ENCODE measurements at places on chromosomes 2 and 18. TPM values are rescaled to one million over a fixed set of nuclear protein-coding genes. Genes with fewer than 3 reads are reported as not detected.

- no peak for DNase-seq
Observed at GRCh38 chr2:19575641-19576040, 217.2 kb upstream of the OSR1 start.

GRCh38 chr2:25825238-25825637, 53.0 kb downstream of the ASXL2 start:
- no peak for DNase-seq

The ATOH8 gene
- 0.74 TPM for total RNA-seq

DNA sequence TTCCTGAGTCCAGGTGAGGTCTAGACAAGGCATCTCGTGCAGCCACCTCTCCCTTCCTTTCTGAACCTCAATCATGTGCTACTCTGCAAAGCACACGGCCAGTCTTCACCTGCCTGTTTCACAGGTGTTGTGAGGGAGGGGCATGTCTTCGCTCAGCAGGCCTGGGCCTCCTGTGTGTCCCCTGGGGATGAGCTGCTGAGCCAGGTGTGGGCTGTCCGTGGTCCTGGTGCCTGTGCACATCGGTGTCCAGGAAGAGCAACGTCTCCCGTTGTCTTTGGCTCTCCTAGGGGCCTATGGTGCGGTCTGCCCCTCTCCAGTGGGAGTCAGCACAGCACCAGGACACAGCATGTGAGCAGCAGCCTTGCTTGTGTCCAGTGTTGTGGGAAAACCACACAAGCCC, 16.7 kb downstream of the ARHGEF4 start:
- DNase-seq: no peak

The C1D gene
- 21.1 TPM for total RNA-seq

The SLC4A1AP gene
- total RNA-seq: 19.8 TPM

- no peak for DNase-seq
Observed at GRCh38 chr2:19683556-19683955, 218.2 kb downstream of the TTC32 start.

DNA sequence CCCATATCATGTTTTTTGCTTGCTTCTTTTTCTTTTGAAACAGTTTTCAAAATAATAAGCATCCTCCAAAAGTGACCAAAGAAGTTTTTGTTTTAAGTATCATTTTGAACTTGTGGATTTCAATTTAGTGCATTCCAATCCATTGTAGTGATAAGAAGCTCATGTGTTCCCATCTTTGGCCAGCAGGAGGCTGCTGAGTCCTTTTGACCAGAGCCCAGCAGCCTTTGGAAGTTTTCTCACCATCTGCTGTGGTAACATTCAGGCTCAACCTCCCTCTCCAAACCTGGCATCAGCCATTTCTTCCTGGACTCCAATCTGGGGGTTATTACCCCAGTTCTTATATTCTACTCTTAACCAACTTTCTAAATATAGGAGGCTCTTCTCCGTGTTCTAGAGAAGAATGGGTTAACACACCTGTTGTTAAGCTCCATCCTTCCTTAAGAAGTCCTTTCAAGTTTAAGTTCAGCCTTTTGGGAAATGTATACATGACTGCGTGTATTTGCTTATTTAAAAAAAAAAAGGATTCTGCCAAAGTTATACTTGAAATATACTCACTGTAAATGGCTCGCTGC, 39.0 kb upstream of the MAL start:
- DNase-seq: peak; percentile 54

The PIEZO2 gene
- total RNA-seq: 0.34 TPM

The PPM1B gene
- 36.9 TPM for total RNA-seq

- no peak for DNase-seq
Observed at GRCh38 chr2:2926858-2927175, 450.8 kb downstream of the EIPR1 start.

- DNase-seq: no peak
Observed at GRCh38 chr18:36630917-36631316, 197.9 kb downstream of the TPGS2 start.

- no peak for DNase-seq
Observed at GRCh38 chr2:232925153-232925820, 55.2 kb downstream of the SNORC start.

- DNase-seq: no peak
Observed at GRCh38 chr2:59339121-59339836, 1098.2 kb upstream of the FANCL start.

DNA sequence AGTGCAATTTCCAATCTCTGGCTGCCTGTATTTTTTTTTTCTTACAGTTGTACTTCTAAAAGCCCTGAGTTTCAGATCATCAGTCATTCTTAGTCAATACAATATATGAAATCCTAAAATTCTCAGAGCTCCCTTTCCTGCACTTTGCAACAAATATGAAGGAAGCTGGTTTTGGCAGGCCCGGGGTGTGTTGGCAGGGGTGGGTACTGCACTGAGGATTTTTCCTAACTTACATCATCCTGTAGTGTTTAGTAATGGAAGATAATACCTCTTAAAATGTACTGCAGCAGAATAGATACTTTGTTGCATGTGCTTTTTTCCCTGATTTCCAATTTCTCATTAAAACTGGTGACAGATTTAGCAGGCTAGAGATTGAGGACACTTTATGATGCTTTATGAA, 374.6 kb downstream of the PTH2R start:
- no peak for DNase-seq

DNA sequence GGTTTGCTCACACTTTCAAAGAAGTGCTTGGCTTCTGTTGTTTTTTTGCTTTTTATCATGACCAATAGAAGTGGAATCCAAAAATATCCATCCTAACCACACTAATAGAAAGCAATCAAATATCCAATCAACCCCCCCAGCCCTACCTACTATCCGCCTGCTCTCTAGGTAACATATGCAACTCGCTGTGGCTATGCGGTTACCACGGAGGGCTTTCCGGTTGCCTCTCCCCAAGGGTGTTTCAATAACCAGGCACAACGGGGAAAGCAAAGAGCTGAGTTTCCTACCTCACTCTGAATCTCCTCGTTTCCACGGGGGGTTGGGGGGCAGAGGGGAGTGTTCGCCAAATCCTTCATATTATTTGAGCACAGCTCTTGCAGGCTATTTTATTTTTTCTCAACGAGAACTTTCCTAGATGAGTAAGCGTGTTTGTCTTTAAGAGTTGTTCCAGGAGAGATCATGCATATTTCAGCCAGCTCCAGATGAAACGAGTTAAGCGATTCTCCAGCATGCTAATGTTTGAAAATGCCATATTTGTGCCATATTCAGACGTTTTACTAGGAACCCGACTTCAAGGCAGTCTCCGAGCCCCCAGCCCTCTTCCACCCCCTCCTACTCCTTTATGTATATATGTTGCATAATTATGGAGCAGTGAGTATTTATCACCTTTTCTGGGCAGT, 30.3 kb downstream of the PAX3 start:
- DNase-seq: no peak

The METTL5 gene
- 103 TPM for total RNA-seq

- no peak for DNase-seq
Observed at GRCh38 chr18:7017013-7017412, 100.6 kb downstream of the LAMA1 start.

GRCh38 chr2:181393472-181393871, 63.7 kb upstream of the ITGA4 start:
- peak; percentile 1 for DNase-seq

The TMEM87B gene
- total RNA-seq: 14.8 TPM

DNA sequence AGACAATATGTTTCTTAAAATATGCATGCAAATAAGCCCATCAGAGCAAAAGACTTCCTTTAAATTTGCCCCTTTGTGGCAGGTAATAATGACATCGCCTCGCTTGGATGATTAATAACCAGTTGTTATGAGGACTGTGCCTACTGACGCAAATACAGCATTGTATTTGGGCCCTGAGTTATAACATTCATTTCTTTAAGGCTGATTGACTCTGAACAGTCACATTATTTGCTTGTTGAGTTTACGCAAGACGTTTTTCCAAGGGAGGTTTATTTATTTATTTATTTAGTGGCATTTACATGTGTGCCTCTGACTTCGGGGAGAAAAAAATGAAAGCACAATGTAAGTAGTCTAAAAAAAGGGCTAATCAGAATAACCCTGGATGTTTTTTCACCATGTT, 88.3 kb downstream of the SLC8A1 start:
- no peak for DNase-seq

DNA sequence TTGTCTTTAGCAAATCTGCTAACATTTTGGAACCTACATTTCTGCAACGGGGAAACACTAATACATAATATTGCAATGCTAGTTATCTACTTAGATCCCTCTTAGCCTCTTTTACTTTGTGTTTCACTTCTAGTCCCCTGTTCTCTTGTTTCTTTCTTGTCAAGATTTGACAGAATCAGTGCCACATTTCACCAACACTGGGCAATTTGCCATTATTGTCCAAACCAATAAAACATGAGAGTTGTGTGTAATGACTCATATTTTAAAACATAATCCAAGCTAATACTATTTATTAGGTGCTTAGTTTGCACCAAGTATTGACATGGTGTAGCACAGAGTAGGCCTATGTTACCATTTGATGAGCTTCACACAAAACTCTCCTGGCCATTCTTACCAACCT, 33.7 kb upstream of the ACVR1C start:
- no peak for DNase-seq

GRCh38 chr2:232835687-232836208, 34.3 kb upstream of the SNORC start:
- DNase-seq: no peak

DNA sequence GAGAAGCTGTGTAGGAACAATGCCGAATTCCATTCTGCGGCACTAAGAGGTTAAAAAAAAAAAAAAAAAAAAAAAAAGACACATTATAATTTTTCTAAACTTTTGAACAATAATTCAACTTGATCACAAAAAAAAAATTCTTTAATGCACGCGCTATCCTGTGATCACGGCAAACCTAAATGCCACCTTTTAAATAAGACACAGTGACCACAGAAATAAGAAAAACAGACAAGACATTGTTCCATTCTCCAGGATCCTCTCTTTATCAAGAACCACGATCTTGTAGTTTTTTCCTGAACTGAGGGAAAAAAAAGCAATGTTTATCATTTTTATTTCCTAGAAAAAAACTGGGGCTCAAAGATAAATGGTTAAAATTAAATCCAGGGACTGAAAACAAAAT, 9.4 kb downstream of the SUCLG1 start:
- no peak for DNase-seq

The FHOD3 gene
- total RNA-seq: 4.0 TPM

- no peak for DNase-seq
Observed at GRCh38 chr2:182667315-182667695, 48.8 kb upstream of the DNAJC10 start.

DNA sequence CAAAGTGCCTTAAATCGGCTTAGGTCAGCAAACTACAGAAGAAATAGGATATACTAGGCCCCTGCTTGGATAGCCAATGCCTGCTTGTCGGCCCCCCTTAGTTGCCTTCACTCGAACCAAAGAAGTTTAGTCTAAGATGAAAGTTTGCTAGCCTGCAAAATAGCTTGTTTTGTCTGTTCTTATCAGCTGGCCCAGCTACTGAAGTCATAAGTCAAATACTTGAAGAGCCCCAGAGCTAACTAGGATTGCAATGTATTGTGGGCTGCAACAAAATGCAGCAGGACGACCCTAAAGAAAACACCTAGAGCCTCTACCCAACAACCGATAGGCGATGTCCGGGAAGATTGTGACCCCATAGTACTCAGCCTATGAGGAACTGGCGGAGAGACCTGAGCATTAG, 183.5 kb upstream of the HS6ST1 start:
- no peak for DNase-seq

GRCh38 chr18:31741097-31741735, 19.5 kb downstream of the SLC25A52 start:
- peak; percentile 22 for DNase-seq

GRCh38 chr2:12539776-12540562, 176.8 kb upstream of the TRIB2 start:
- no peak for DNase-seq

GRCh38 chr2:52135235-52135634, 1103.3 kb upstream of the NRXN1 start:
- no peak for DNase-seq

The CLEC4F gene
- total RNA-seq: not detected

- DNase-seq: no peak
Observed at GRCh38 chr2:83320053-83320452, 1139.0 kb downstream of the SUCLG1 start.

GRCh38 chr18:31398191-31398590, 21.6 kb downstream of the DSG4 start:
- no peak for DNase-seq

DNA sequence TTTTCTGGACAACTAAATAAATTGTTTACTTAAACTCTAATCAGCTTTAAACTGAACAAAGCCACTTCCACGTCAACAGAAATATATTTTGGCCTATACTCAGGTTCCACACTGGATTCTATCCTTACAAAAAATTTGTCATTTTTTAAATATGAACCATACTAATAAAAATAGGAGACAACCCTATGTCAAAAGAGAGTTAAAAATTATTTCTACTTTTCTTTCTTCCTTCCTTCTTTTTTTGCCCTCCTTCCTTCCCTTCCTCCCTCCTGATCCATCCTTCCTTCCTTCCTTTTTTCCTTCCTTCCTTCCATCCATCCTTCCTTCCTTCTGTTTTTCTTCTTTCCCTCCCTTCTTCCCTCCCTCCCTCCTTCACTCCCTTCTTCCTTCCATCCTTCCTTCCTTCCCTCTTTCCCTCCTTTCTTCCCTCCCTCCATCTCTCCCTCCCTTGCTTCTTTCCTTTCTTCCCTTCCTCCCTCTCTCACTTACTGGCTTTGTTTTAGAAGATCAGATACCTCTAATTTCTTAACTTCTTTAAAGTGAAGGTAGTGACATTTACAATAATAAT, 1444.9 kb downstream of the DPP10 start:
- no peak for DNase-seq

GRCh38 chr2:181988154-181988924, 2.7 kb downstream of the PPP1R1C start:
- DNase-seq: no peak

DNA sequence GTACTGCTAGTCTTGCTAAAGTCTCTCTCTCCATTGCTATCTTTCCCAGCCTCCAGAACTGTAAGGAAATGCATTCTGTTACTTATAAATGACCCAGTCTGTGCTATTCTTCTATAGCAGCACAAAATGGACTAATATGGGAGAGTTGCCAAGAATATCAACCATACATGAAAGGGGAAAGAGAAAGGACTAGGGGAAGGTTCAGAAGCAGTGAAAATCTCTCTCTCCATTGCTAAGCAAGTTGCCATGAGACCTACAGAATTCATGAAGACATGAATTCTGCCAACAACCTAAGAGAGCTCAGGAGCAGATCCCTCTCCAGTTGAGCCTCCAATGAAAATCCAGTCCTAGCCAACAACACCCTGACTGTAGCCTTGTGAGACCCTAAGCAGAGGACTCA, 3.6 kb upstream of the TRABD2A start:
- DNase-seq: no peak

The MC5R gene
- not detected for total RNA-seq

DNA sequence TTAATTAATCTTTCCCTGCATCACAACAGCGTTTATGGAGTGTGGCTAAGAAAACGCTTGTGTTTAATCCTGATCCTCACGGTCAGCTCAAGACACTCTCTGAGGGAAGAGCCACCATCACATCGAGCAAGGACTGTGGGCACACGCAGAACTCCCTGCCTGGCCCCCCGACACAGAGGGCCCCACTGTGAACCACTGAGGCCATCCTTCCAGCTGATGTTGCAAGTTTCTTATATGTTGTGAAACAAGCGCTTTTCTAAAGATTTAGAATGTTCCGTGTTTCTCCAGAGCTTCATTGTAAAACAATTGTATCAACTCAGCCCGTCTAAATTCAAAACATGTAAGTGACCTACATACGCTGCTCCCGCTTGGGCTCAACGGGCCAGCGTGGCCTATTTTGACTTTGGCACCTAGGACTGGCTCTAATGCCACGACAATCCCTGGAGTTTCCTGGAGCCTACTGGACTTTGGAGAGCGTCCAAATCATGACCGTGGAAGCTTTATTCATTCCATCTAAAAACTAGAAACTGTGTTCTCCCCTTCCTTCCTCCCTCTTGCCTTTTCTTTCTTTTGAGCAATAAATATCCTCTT, 34.9 kb downstream of the SERPINE2 start:
- no peak for DNase-seq

The RNF152 gene
- 0.47 TPM for total RNA-seq

GRCh38 chr2:50962731-50963130, 69.2 kb downstream of the NRXN1 start:
- no peak for DNase-seq
